ENCODE measurements at places on chromosomes 1 and 21.

DNA sequence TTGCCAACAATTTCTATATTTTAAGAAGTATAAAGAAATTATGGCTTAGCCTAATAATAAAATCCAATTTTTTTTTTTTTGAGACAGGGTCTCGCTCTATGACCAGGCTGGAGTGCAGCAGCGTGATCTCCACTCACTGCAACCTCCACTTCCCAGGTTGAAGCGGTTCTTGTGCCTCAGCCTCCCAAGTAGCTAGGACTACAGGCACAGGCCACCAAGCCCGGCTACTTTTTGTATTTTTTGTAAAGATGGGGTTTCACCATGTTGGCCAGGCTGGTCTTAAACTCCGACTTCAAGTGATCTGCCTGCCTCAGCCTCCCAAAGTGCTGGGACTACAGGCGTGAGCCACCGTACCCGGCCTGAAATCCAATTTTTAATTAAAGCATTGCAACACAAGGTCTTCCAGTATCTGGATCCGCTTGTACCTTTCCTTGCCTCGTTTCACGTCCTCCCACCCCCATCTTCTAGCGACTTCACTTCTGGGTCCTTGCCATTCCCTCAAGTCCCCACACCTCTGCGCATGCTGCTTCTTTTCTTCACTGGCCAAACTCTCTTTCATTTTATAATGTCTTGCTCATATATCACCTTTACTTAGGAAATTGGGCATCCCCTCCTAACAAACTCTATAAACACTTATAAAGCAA, 2.3 kb downstream of the FUBP1 start:
- DNase-seq: no peak

DNA sequence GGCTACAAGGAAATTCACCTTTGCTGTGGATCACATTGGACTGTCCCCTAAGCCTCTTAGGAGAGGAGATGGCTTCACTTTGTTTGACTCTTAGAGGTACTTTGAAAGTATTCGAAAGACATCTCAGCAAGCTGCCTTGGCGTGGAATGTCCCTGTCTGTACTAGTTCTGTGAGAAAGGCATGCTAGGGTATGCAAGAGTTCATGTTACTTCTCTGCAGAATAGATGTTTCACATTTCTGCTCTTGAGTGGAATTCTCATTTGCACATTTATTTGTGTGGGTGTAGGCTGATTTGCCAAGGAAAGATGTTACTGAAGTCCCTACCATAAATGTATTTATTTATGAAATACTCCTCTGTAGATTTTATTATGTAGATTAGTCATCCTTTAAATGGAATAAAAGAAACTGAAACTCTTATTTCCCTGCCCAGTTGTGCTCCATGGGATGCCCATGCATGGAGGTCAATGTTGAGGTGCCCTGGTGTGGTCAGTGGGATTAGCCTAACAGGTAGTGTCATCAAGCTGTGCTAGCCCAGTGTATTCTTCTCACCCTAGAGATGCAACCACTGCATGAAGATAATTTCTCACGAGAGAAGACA, 13.8 kb downstream of the MIA3 start:
- DNase-seq: no peak

DNA sequence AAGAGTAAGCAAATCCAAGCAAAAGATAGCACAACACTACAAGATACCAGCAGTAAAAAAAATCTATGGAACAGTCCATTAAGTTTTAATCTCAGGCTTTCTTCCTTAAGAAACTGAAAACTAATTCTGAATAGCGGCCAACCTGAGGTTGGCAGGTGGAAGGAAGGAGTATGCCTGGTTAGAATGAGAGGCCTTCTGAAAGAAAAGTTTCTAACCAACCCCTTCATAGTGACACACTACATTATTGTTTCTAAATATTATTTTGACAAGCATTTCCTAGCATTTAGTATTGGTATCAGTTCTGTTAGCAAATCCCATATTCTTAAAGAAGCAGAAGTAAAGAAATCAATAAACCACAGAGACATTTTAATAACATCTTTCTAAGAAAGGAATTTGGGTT, 205.7 kb upstream of the PTBP2 start:
- DNase-seq: no peak

DNA sequence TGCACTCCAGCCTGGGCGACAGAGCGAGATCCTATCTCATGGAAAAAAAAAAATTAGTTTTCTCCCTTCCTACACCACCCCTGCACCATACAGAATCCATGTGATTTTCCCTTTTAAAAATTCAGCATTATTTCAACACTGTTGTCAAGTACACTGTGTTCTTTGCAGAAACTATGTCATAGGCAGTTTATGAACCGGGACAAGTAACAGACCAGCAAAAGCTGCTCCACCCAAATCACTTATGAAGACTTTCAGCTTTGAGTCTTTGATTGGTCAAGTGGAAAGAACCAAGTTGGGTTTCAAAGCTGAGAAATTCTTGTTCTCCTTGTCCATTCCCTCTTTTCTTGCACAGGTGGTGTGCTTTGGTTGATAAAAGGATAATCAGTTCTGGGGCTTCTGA, 173.0 kb downstream of the CDC7 start:
- DNase-seq: no peak
